Panc1 (cell line): ENCODE measurements at places on chromosomes 12 and 14.

DNA sequence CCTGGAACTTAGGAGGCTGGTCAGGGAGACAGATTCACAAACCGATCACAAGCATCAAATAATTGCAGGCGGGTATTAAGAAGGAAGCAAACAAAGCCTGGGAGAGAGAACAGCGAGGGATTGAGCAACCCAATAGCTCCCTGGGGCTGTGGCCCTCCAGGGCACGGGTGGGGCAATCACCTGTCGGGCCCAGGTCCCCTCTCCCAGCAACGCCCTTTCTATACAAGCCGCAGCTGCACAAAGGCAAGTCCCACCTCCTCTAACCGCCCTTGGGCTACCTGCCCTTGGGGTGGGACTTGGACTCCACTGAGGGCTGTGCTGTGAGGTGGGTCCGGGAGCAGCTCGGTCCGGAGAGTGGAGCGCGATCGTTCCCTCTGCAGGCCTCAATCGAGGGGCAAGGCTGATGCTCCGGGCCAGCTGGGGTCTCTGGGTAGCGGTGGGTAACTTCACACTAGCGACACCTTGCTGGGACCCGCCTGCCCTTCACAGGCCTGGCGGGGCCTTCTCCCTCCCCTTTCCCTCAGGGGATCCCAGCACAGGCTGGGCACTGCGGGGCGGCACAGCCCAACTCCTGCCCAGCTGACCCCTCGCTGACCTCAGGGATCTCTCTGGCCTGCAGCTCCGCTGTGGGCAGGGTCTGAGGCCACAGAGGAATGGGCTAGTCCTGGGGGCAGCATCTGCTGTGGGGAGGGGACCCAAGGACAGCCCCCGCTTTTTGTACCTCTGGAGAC lies 8.0 kb downstream of the PHB2 start:
- DNase-seq = no peak

DNA sequence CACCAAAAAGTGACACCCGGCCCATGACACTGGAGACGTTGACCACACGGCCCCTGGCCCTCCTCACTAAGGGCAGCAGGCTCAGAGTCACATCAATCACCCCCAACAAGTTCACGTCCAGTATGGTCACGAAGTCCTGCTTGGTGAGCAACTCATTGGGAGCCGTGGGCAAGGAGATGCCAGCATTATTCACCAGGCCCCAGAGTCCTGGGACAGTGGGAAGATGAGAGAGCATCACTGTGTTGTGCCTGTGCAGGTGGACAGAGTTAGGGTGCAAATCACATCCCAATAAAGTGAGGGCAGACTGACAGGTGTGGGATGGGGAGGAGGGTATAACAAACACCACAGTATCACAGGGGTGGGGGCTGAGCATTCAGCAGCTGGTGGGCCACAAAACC lies 2.5 kb downstream of the RDH16 start:
- no peak for DNase-seq

- DNase-seq = no peak
Measured at GRCh38 chr12:12447236-12447635, 90.4 kb downstream of the BORCS5 start.

DNA sequence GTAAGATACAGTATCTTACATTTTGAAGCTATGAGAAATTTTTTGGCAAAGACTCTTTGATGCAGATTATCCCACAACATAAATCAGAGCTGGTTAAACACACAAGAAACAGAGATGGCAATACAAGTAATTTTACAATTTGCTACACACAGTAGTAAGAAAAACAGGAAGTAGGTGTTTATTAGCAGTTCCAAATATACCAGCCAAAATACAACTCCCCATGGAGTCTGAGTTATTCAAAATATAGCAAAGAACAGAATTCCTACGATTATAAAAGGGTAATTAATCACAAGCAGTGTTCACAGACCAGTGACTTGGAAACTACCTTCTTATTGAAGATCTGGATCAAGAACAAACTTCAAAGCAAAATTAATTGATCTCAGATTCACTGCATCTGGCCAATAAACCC lies 83.9 kb downstream of the BMP4 start:
- no peak for DNase-seq

DNA sequence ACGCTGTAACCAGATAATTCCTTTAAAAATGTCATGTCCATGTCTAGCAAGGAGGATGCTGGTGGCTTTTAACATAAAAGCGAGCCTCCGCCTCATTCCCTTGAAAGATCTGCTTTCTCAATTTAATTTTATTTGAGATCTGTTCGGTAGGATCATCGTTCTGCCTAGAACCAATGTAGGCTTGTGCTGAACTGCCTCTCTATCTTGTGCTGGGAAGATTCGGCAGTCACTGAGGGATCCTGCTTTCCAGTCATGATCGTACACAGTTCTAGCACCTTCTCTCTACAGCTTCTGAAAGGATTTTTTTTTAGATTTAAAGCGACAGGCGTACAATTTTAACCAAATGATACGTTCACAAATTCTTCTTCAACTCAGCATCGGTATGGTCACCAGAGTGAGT lies 54.3 kb downstream of the PEBP1 start:
- DNase-seq = no peak

DNA sequence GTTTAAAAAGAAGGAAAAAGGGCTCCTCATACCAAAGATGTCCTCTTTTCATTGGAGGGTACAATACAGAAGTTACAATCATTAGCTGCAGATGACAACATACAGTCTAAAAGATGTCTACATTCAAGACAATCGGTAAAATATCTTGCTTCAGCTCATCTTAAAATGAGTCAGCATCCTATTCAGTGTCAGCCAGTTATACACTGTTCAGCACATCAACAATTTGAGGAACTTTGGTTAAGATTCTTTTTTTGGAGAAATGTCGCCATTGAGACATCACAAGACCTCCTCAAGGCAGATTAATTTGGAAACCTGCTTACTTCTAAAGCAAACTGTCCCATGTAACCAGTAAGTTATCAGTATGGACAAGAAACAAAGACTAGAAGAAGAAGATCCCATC lies 100.7 kb upstream of the SLC38A4 start:
- DNase-seq = no peak

DNA sequence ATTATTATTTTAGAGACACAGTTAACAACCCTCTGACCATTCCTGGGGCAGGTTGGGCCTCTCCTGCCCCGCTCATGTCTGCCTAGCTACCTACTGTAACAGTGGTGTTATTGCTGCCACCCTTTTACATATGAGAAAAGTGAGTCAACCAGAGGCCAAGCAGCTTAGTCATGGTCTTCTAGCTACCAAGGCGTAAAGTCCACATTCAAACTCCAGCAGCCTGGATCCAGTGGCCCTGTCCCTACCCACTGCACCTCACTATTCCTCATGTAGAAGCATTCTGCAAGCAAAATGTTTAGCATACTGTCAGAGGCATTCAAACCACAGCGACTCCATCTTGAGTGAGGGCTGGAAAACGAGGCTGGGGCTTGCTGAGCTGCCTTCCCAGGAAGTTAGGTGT lies 95.8 kb downstream of the SLC15A4 start:
- no peak for DNase-seq

DNA sequence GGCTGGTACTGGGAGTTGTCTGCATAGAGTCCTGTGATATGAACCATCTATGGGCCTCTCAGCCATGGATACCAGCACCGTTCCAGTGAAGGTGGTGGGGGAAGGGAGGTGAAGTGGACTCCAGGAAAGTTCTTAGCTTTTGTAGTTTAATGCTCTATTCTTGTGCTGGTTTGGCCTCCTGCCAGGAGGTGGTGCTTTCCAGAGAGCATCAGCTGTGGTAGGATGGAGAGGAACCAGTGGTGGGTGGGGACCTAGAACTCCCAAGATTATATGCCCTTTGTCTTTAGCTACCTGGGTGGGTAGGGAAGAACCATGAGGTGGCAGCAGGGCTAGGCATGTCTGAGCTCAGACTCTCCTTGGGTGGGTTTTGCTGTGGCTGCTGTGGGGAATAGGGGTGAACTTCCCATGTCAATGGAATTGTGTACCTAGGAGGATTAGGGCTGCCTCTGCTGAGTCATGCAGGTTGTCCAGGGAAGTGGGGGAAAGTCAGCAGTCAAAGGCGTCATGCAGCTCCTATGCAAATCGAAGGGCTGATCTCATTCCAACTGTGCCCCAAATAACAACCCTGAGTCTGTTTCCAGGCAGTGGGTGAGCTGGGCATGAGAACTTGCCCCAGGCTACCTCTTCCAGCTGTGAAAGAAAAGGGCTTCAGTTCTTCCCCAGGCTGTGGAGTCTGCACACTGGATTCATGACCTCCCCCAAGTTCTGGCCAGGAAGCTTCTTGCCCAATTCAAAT lies 14.2 kb downstream of the GZMH start:
- no peak for DNase-seq

GRCh38 chr14:55740649-55740989 lies 160.6 kb downstream of the KTN1 start:
- DNase-seq = no peak

GRCh38 chr14:45253754-45254310 lies 830 bp upstream of the MIS18BP1 start:
- DNase-seq = no peak

GRCh38 chr12:61538951-61539350 lies 721.3 kb upstream of the USP15 start:
- no peak for DNase-seq

- no peak for DNase-seq
Measured at GRCh38 chr12:104547235-104547634, 90.5 kb downstream of the CHST11 start.

- no peak for DNase-seq
Measured at GRCh38 chr12:39499296-39499695, 56.4 kb upstream of the KIF21A start.

GRCh38 chr12:49776413-49776812 lies 35.1 kb downstream of the TMBIM6 start:
- peak; percentile 64 for DNase-seq

GRCh38 chr12:131332224-131332623 lies 378.5 kb downstream of the ADGRD1 start:
- no peak for DNase-seq

GRCh38 chr12:32140877-32141276 lies 34.2 kb downstream of the BICD1 start:
- no peak for DNase-seq

GRCh38 chr12:81976661-81977060 lies 217.5 kb upstream of the PPFIA2 start:
- no peak for DNase-seq
